ENCODE measurements at places on chromosomes 13 and 19.

DNA sequence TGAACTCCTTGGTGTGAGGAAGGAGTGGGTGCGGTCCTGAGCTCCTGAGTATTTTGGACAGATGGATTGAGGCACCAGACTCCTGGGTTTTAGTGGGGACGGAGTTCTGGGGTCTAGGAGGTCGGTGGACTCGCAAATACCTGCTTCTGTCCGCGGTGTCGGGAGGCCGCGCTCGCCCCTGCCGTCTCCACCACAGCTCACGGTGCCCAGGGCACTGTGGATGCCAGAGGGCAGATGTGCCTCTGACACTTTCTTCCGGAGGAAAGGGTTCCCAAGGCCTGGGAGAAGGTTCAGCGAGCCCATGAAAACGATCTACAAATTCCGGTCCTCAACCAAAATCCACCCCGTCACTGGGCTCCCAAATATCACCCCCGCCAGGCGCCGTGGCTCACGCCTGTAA, 3.3 kb downstream of the TULP2 start:
- no peak for DNase-seq

DNA sequence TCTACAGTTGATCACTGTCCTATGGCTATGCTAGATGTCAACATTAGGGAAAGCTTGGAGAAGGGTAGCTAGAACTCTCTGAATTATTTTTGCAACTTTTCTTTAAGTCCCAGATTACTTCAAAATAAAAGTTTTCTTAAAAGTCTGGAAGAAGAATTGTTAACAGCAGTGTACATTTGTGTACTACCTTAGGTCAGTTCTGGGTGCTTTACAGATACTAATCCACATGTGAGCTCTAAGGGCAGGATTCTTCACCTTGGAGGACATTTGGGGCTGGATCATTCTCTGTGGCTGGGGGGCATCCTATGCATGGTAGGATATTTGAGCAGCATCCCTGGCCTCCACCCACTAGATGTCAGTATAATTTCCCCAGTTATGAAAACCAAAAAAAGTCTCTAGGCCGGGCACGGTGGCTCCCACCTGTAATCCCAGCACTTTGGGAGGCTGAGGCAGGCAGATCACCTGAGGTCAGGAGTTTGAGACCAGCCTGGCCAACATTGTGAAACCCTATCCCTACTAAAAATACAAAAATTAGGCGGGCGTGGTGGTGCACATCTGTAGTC, 2.8 kb downstream of the BRME1 start:
- no peak for DNase-seq

DNA sequence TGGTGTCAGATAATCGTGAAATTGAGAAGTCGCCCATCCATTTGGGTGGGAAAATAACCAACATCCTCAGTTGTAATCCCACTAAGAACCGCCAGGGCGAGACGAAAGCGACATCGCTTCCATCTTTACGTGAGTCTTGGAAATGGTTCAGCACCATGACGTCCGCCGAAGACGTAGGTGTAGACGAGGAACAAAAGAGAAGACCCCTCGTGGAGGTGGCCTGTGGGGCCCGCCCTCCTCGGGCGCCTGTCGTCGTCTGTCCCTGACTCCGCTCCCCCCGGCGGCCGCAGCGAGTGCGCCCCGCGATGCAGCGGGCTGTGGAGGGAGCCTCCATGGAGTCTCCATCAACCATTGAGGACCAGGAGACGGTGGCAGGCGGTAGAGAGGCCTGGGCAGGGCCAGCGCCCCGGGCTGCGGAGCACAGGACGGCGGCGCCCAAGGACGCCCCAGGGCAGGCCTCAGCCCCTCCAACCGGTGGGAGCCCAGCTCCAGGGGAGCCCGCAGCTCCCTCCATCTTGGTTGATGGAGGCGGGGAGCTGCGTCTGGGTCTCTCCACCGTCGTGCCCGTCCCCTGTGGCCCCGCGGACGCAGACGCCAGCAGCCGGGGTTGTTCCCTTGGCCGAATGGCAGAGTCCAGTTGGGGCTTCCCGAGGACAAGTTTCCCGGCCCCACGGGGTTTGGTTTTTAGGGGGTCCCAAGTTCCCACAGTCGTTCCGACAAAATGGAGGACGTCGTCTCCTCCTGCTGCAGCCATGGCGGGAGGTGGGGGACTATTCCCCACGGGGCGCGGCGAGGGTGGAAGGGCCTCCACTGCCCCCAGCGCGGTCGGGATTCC, 990 bp upstream of the ZMYM2 start:
- DNase-seq: peak; percentile 84

GRCh38 chr19:7460562-7460966, 28.3 kb downstream of the PEX11G start:
- DNase-seq: no peak

GRCh38 chr19:7994114-7994513, 11.3 kb downstream of the ELAVL1 start:
- no peak for DNase-seq

DNA sequence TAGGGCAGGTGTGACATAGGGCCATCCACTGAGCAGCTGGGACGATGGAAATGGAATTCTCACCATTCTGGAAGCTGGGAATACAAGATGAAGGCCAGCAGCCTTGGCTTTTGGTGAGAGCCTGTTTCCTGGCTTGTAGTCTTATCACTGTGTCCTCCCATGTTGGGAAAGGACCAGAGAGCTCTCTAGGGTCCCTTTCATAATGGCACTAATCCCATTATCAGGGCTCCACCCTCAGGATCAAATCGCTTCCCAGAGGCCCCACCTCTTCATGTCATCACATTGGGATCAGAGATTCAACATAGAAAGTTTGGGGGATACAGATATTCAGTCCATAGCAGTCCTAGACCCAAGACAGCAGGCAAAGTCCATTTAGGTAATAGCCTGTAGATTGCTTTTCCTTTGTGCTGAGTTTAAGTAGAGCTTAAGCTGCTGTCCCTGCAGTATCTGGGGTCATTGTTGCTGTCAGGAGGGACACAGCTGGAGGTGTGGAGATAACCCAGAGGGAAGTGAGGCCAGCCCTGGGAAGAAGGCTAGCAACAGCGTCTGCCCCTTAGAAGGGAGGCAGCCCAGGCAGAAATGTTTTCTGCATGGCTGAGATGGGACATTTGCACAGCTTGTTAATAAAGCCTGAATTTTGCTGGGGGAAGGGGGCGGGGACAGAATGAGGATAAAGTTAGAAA, 136.5 kb upstream of the GPR12 start:
- no peak for DNase-seq

DNA sequence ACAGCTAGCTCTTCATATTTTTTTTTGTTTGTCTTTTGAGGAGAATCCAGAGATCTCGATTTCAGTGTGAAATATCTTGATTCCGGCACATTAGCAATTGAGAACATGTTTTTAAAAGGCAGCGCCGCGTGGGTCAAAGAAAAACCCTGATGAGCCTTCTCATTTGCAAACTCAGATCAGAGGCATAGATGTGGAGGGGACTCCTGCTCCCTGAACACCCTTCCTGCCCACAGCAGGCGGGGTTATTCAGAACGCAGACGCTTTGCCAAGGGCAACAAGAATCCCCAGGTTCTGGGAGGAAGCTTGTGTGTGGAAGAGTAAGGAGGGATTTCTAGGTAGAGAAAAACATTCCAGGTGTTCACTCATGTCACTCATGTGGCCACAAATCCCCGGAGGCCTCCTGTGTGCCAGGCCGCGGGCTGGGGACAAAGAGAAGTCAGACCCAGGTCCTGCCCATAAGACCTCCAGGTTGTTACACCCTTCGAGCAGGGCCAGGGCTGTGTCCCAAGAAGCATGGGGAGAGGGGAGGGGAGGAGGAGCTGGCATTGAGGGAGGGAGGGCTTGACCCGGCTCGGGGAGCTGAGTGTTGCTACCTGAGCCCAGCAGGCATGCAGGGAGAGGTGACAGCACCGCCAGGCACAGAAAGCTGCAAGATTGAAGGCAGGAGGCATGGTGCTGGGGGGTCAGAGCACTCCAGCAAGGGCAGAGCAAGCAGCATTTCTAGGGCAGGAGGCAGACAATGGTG, 15.9 kb upstream of the IGLON5 start:
- DNase-seq: no peak

DNA sequence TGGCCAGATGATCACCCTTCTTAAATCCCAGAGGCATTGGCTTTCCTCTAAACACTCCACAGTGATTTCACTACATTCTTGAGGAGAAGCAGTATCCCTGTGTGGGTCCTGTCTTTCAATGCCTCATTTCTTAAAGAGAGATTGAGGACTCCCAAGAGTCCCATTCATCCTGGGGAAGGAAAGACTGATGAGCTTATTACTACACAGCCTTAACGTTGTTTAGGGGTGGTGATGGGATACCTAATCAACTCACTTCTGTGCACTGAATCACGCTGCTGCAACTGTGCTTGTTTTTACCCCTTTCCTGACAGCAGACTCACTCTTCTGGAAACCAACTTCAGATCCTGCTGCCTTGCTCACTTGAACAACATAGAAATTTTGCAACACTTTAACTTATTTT, 203.1 kb downstream of the RGCC start:
- no peak for DNase-seq

GRCh38 chr13:100608906-100609305, 20.3 kb upstream of the GGACT start:
- DNase-seq: peak; percentile 35
